ENCODE measurements at places on chromosomes 2 and 18. TPM values are rescaled to one million over a fixed set of nuclear protein-coding genes. Genes with fewer than 3 reads are reported as not detected.

The SLC25A52 gene
- not detected for total RNA-seq

The TP53I3 gene
- 3.1 TPM for total RNA-seq

The CCDC85A gene
- total RNA-seq = 4.2 TPM

GRCh38 chr2:112001942-112002341, 53.1 kb upstream of the TMEM87B start:
- H3K27ac ChIP-seq = no peak overlapping the region
- peaks cover 11% of the 10 kb centered on the region for H3K4me1 ChIP-seq
- H3K4me3 ChIP-seq = no peak overlapping the region
- peaks cover 21% of the 10 kb centered on the region for H3K36me3 ChIP-seq
- H3K27me3 ChIP-seq = no peaks in the 10 kb centered on the region

DNA sequence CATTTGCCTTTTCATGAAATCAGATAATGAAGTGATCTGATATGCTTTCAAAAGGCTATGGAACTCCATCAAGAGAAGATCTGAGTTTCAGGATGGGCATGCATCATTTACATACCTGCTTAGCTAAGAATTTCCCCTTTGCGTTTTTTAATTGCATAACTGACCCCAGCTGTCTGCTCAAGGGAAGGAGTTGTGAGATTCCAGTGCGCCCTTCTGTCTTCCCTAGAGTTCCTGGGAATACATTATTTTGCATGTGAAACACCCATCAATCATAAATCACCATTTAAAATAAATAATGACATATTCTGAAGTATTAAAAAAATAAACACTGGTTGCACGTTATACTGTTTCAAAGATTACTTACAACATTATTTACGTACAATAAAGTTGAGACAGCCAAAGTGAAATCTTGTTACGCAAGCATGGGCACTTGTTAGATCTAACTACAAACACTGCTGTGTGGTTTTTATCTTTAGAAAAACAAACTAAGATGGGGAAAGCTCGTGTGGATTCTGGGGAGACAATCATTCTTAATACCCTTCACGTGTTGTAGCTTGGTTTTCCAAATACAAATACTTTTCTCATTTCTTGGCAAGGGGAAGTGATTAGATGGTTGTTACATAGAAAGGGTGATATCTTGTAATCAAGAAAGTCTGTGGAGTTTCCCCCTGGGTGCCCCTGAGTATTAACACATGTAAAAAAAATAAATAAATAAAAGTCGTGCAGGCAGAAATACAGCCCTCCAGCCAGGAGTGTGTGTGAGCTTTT, 125.7 kb upstream of the LMAN1 start:
- H3K4me1 ChIP-seq = no peaks in the 10 kb centered on the region
- no peak overlapping the region for H3K4me3 ChIP-seq
- no peaks in the 10 kb centered on the region for H3K36me3 ChIP-seq
- H3K27me3 ChIP-seq = no peaks in the 10 kb centered on the region

DNA sequence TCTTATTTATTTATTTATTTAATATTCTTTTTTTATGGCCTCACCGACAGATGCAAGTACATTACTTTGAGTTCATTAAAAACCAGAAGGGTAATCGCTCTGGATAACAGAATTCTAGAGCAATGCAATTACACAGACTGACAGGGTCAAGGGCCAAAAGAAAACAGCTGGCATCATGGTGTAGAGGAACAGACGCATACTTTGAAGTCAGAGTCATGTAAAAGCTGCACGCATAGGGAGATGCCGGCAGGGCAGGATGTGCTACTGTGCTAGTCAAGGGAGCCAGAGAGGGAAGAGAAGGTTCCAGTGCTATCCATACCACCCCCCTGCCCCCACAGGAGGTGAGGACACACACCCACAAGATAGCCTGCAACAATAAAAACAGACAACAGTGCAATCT, 115.2 kb upstream of the TFCP2L1 start:
- no peak for DNase-seq
- no peaks in the 10 kb centered on the region for H3K27me3 ChIP-seq
- no peak overlapping the region for H3K27ac ChIP-seq

DNA sequence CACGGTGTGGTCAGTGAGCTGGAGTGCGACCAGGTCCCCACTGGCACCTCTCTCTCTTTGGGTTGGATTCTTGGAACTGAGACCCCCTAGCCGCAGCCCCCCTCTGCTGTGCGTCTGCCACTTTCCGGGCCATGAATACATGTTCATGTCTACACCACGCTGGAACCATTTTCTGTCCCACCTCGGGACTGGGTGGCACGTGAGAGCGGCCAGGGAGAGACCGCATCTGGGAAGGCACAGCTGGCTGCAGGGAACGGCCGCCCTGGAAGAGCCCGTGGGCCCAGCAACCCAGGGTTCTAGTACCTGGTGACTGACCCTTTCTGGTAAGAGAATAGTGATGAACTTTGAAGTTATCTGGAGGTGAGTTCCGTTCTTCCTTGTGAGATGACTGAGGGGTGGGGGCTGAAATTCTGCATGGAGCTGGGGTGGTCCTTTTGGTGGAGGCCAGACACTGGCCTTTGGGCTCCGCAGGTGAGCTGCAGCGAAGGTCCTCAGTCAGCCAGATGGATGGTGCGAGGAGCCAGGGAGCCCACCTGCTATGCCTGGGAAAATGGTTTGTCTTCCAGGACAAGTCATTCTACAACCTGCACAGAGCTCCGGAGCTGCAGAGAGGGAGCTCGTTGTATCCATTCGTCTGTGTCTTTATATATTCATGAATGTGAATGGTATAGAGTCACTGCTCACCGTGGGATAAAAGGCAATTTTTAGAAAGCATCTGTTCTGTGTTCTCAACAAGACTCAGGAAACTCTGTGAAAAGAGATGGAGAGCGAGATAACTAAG, 223.5 kb downstream of the NDUFA10 start:
- H3K27ac ChIP-seq = no peak overlapping the region
- H3K27me3 ChIP-seq = no peaks in the 10 kb centered on the region
- no peak for DNase-seq
- no peak overlapping the region for H3K4me3 ChIP-seq

- H3K27me3 ChIP-seq = no peaks in the 10 kb centered on the region
- no peaks in the 10 kb centered on the region for H3K4me1 ChIP-seq
- no peaks in the 10 kb centered on the region for H3K36me3 ChIP-seq
- no peak for DNase-seq
- H3K4me3 ChIP-seq = no peak overlapping the region
These were observed 103.1 kb downstream of the INO80D start for GRCh38 chr2:205982776-205983327.

DNA sequence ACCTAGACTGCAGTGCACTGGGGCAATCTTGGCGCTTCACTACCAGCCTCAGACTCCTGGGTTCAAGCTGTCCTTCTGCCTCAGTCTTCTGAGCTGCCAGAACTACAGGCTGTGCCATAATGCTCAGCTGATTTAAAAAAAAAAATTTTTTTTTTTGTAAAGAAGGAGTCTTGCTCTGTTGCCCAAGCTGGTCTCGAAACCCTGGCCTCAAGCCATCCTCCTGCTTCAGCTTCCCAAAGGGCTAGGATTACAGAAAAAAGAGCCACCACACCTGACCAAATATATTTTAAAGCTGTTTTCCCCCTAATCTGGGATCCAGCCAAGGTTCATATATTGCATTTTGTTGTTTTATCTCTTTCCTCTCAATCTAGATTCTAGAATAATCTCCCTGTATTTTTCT, 82.2 kb downstream of the RAB31 start:
- peaks cover 8% of the 10 kb centered on the region for H3K4me1 ChIP-seq
- no peaks in the 10 kb centered on the region for H3K27me3 ChIP-seq
- no peak overlapping the region for H3K27ac ChIP-seq
- DNase-seq = no peak
- no peak overlapping the region for H3K4me3 ChIP-seq

GRCh38 chr2:209474960-209475359, 51.1 kb downstream of the MAP2 start:
- no peaks in the 10 kb centered on the region for H3K27me3 ChIP-seq
- H3K4me3 ChIP-seq = no peak overlapping the region
- H3K27ac ChIP-seq = no peak overlapping the region
- H3K36me3 ChIP-seq = no peaks in the 10 kb centered on the region
- peaks cover 39% of the 10 kb centered on the region for H3K4me1 ChIP-seq

DNA sequence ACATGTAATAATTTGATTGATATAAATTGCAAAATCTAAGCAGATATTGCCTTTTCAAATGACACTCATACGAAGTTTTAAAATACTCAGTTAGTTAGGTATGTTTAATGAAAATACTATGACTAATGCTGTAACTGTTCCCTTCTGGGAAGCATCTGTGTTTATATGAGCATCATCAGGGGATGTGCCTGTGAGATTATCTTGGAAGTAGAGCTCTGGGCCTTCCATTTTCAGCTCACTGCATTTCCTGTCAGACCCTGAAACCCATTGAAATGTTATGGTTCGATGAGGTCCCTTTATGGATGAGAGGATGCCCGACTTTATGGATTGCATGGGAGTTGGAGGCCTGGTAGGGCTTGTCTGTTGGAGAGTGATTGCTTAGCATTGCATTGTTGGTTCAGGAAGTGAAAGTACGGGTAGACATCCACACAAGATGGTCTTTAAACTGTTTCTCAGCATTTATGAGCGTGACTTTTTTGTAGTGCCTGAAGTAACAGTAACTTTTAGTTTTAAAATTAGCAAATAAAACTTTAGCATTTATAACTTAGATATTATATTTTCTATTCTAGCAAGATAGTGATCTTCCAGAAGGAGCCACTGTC, 28.7 kb downstream of the ELP2 start:
- H3K4me3 ChIP-seq = no peak overlapping the region
- H3K36me3 ChIP-seq = peaks cover 15% of the 10 kb centered on the region
- no peak for DNase-seq
- H3K4me1 ChIP-seq = no peaks in the 10 kb centered on the region
- H3K27me3 ChIP-seq = no peaks in the 10 kb centered on the region
- H3K27ac ChIP-seq = no peak overlapping the region

DNA sequence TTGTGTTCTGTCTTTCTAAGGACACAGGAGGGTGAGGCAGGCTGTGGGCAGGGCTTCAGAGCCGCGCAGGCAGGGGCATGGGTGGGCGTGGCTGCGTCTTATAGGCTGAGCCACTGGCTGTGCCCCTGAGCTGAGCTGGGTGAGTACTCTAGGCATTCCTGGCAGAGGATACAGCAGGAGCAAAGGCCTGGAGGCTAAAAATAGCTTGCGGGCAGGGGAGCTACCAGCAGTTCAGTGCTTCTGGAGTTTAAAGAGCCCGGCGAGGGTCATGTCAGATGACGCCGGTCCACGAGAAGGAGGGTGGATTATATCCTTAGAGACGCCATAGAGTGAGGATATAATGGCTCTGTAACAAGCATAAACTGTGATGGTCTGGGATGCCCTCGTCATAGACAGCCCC, 31.5 kb upstream of the PDIA6 start:
- H3K27ac ChIP-seq = no peak overlapping the region
- no peaks in the 10 kb centered on the region for H3K4me1 ChIP-seq
- H3K36me3 ChIP-seq = no peaks in the 10 kb centered on the region
- no peak overlapping the region for H3K4me3 ChIP-seq
- H3K27me3 ChIP-seq = no peaks in the 10 kb centered on the region

All from thoracic aorta (tissue), 2 donors.